ENCODE measurements at places on chromosomes 12 and 14.

GRCh38 chr14:31291210-31291609, 83.6 kb upstream of the HECTD1 start:
- no peak for DNase-seq

GRCh38 chr12:26292596-26292995, 97.2 kb downstream of the SSPN start:
- DNase-seq: no peak

DNA sequence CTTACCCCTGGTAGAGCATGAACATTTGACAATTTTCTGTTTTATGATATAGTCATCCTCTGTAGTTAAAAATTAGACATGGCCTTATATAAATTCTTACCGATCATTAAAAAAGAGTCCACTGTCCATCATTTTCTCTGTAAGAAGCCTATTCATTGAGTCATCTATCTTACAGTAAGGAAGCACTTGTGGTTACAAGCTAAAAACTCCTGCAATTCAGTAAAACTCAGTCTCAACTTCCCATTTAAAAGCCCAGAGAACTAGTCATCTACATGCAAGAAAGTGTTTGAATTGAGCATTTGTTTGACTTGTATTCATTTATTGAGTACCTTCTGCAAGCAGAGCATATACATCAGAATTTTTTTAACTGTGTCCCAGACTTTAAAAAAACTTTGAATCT, 63.3 kb downstream of the GTF2A1 start:
- no peak for DNase-seq

DNA sequence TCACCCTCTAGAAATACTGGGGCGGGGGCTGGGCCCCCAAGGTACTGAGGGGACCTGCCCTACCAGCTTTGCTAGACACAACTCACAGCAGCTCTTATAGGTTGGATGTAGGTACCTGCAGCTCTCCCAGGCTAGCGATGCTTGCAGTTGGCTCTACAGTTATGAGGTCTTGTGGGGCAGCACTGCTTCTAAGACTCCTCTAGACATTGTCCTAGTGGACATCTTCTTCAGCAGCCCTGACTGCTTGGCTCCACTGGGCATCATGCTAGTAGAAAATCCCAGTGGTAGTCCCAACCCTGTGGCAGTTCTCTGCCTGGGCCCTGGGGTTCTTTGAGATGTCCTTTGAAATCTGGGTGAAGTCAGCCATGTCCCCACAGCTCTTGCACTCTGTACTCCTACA, 419.3 kb upstream of the SEL1L start:
- DNase-seq: no peak

- no peak for DNase-seq
These were observed 56.0 kb downstream of the CLMN start for GRCh38 chr14:95263527-95264231.

DNA sequence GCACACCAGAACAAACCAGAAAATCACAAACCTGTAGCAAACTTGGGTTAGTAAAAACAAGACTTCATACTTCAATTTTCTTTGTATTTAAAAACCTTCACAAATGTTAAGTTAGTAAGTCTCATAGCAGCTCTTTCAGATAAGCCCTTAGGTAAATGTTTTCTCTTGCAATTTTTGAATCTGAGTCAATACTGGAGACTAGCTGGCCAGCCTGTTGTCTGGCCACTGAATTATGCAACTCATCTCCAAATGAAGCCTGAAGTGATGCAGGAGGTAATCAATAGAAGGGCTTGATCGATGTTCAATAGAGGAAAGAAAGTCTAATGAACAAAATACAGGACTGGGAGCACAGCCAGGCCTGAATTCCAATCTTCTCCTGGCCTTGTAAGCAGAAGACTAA, 465.2 kb downstream of the LRIG3 start:
- DNase-seq: no peak

GRCh38 chr12:108271951-108272872, 66.9 kb downstream of the CMKLR1 start:
- DNase-seq: no peak

Measured in stimulated activated CD8-positive, alpha-beta memory T cell treated with anti-CD3 and anti-CD28 coated beads, Interleukin-12 subunit alpha, Interleukin-12 subunit beta, amount 100 ng/mL, for 4 hours (primary cell).